ENCODE measurements at places on chromosomes 3 and 15.

- no peak for DNase-seq
These were observed 4.9 kb downstream of the CADPS start for GRCh38 chr3:62870321-62870720.

GRCh38 chr3:65562447-65562846 lies 476.3 kb downstream of the MAGI1 start:
- DNase-seq: no peak

- DNase-seq: no peak
These were observed 36.4 kb upstream of the COPB2 start for GRCh38 chr3:139425745-139426400.

- DNase-seq: no peak
These were observed 42.7 kb downstream of the MAP6D1 start for GRCh38 chr3:183782576-183783276.

DNA sequence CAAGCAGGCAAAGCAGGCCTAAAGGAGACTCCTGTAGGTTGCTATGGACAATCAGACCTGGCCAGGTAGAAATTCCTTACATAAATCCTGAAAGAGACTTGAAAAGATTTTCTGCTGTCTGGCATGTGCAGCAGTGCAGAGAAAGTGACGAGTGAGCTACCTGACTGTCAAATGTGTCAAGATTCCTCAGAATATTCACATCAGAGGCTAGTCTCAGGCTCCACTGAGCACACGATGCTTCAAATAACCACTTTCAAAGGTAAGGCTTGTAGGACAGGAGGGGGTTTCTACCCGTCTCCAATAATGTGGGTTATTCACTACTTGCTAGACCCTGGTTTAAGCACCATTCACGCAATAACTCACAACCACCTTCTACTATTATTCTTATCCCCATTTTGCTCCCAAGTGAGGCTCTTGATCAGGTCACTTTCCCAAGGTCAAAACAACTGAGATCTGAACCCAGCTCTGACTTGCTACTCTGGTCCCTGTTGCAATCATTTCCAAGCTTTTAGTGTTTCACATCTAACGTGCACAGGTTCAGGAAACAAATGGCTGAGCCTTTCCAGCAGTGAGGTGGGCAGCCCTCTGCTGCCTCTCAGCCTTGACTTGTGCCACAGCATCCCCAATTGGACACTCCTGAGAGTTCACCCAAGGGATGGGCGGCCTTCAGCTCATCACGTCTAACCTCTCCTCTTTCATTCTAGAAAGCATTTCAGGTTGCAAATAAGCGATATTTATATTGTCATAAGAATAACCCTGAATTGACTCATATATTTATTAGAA lies 329.9 kb upstream of the WNT5A start:
- DNase-seq: no peak

GRCh38 chr3:171178714-171179113 lies 152.2 kb upstream of the SLC2A2 start:
- no peak for DNase-seq

DNA sequence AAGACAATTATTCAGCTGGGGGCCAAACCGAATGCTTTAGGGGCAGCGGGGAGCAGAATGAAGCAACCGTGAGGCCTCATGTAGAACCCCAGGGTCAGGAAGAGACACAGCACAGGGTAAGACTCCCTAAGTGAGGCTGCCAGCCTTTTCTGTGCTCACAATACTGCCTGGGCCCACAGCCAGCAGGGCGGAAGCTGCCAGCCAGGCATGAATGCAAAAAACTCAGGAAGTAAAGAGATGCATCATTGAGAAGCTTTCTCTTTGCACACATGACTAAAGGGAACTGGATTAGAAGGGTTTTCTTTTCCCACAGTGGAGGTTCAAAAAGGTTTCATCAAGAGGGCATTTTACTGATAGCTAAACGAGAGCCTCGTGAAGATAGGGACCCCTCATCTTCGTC lies 33.3 kb downstream of the CA12 start:
- peak; percentile 82 for DNase-seq

DNA sequence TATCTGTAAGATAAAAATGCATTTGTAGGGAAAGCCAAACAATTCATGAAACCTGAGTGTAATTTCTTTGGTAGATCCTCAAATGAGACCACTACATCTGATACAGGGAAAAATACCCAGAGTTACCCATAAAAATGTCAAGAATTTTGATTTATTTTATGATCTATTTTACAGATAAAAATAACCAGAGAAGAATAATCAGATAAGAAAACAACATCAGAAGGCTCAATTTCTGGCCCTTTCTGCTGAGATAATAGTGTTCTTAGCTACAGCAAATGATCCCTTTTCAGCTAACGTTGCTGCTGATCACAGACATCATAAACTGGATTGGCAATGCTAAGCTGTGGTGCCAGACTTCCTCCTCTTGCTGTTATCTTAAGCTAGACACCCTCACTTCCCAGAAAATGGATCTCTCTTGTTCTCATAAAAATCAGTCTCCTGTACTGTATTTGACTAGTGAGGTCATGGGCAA lies 21.3 kb upstream of the TMEM108 start:
- no peak for DNase-seq

DNA sequence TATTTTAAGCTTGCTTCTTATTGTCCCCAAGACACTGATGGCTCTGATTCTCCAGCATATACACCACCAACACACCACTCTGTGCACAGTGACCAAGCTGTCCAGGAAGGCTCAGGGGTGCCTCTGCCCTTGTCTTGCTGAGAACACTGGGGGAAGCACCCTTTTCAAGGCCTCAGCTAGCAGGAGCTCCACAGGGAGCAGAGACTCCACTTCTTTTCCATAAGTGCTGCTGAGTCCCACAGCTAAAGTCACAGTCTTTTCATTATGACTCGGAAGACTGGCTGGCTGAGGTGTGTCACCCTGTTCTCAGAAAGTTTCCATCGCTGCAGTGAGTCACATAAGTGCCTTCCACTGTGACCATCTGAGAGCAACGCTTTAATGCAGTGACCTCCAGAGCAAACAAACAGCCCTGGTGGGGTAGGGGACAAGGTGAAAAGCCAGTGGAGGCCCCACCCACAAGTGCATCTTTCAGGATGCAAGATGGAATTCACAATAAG lies 226.9 kb upstream of the CHRNA7 start:
- DNase-seq: no peak

- no peak for DNase-seq
These were observed 103.0 kb downstream of the LARS2 start for GRCh38 chr3:45491344-45491743.

- no peak for DNase-seq
These were observed 66.9 kb downstream of the FOXB1 start for GRCh38 chr15:60070838-60071493.

- DNase-seq: no peak
These were observed 13.7 kb upstream of the COL8A1 start for GRCh38 chr3:99624496-99625236.

DNA sequence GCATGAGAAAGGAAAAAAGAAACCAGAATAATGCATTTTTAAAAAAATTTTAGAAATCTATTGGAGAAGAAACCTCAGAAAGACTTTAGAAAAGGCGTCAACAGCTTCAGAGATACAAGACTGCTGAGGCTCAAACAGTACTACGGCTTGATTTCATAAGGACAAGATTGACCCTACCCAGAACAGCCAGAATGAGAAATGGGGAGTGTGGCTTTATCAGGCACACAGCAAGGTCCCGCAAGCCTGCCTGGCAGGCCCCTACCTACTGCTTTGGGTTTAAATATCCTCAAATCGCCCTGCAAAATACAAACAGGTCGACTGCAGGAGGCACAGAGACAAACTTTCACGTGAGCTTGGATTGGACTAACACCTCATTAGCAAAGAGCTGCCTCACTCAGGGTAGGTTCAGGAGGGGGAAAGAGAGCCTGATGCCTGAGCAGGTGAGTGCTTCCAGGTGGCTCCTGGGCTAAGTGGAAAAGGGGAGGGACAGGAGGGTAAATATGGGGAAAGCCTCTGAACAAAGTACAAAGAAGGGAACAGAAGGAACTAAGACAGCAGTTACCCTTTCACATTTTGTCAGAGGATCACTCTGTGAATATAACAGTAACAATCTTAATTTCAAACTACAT lies 87.5 kb downstream of the RORA start:
- DNase-seq: no peak

DNA sequence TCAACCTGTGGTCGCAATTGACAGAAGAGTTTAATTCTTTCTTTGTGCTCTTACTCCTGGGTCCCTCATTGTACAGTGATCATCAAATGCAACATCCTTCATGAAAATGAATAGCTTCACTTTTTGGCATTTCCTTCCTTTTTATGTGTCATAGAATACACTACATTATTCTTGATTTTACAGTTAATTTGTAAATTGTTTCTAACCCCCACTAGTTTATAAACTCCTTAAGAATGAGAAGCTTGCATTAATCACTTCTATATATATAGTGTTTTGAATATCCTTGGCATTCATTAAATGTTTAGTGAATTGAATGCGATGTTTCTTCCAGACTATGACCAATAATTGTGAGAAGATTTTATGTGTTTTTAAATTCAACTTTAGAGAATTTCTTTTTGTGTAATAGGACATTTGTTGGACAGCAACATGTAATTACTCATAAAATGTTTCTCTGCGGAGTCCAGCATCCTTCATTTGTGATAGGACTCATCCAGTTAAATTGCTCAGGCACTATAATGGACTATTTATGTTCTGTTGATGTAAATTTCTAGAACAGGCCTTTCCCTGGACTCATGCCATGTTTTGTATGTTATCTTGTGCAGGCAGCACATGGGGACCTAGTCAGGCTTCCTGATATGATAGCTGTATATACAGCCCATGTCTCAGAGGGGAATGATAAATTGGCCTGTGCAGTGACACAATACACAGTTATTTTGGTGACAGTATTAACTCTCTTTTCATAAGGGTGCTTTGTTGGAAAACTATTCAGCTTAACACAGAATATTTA lies 51.3 kb downstream of the MBNL1 start:
- DNase-seq: no peak

DNA sequence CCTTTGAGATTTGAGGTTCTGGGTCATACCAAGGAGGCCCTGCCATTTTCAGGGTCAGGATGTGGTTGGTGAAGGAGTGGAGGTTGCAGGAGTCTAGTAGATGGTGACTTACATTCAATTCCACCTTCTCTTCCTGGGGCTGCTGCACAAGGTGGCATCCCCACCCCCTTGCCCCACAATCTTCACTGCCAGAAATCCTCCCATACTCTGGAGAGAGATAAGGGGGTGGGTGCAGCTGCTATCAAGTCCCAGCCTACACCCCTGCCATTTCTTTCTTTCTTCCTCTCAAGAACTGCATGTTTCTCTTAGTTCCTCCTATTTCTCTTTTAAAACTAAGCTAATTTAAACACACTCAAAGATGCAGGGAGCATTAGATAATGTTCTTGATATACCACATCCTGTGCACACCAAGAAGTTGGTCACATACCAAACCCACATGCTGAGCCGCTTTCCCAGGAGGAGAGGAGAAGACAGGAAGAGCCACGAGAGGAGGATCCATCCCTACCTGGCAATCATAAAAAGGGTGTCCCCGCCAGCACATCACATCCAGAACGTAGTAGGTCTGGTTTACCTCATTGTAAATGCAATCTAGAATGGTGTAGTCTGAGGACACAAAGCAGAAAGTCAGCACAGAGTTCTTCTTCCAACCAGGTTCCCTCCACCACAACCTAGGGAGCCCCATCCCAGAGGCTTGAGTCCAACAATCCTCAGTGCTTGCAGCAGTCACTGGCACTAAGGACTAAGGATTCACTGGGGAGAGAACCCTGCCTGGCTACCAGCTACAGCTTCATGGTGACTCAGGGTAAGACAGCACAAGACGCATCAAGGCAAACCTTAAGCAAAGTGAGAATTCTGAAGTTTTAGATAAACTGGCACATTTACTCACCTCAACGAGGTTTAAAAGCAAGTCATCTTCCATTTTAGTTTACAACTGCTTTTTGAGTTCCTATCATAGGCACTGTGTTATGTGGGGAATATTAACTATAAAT lies 18.5 kb downstream of the SNUPN start:
- no peak for DNase-seq

GRCh38 chr15:67070150-67070549 lies 4.7 kb downstream of the SMAD3 start:
- DNase-seq: no peak

- DNase-seq: no peak
These were observed 20.6 kb upstream of the KNG1 start for GRCh38 chr3:186696522-186696921.

DNA sequence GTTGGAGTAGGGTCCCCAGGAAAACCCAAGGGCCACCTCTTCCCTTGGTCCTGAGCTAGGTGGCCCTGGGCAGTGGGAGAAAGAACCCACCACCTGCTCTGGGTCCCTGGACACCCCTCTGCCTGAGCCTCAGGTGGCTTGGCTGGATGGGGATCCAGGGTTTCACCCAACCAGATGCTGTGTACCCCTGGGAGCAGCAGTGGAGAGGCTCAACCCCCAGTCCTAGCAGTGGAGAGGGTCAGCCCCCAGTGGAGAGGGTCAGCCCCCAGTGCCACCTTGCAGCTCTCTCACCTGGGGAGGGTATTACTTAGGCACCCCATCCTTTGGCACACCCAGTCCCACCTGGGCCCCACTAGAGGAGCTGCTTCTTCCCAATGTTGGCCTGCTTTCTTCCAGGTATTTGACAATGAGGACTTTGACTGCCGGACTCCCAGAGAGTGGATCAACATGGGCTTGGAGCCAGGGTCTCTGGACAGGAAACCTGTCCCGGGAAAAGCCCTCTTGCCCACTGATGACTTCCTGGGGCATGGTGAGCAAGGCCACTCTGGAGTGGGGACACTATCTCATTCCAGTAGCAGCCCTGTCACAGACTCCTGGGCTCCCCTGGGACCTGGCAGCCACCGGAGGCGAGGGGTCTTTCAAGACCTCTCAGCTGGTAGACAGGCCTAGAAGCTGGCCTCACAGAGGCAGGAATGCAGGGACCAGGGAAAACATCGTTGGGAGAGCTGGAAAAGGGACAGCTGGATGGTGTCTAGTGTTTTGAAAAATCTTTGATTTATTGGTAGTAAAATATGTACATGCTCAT lies 11.6 kb downstream of the DNAH1 start:
- no peak for DNase-seq

DNA sequence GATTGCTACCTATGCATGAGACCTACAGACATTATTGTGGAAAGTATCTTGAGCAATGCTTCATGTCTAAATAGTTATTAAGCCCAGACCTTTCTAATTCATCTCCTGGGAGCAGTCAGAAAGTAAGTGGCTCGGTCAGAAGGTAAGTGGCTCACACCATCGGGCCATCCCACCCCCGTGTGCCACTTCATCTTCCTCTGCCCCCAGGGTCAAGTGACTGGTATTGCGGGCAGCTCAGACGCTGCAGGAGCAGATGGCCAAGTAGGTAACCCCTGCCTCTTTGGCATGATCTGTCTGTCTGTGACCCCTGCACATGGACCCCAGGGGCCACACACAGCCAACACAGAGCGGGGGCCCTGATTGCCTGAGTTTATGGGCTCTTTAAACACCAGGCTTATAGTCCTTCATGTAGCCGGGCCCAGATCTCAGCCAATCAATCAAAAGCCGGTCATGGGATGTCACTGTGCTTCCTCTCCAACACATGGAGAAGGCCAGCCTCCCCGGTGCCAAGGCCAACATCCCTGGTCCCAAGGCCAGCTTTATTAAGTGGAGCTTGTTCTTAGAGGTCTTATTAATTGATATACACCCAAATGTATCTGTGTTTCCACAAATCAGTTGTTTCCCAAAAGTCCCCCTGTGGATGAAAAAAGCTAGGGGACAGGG lies 42.9 kb downstream of the LARP6 start:
- DNase-seq: no peak

- DNase-seq: no peak
These were observed 462.2 kb downstream of the NSUN3 start for GRCh38 chr3:94525043-94525442.
